ENCODE measurements at places on chromosomes 3 and 15.

GRCh38 chr3:136792556-136793330 is 26.2 kb upstream of the SLC35G2 start:
- DNase-seq = no peak

DNA sequence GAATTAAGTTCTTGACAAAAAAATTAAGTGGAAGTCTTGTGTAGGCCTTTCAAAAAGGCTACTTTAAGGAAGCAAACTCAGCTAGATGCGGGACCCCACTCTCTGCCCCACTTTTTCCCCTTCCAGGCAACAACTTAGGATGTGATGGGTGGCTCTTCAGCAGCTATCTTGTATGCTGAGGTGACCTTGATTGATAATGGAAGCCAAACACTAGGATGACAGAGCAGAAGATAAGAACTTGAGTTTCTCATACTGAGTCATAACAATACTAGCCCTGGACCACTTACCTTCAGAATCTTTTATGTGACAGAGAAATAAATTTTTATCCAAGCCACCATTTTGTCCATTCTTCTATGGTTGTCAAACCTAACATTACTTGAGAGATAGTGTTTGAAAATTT is 16.1 kb downstream of the PDCD10 start:
- DNase-seq = no peak

- DNase-seq = peak; percentile 89
Observed at GRCh38 chr15:77021803-77022381, 27.0 kb downstream of the PSTPIP1 start.

GRCh38 chr3:139659511-139659910 is 18.3 kb downstream of the NMNAT3 start:
- DNase-seq = no peak

DNA sequence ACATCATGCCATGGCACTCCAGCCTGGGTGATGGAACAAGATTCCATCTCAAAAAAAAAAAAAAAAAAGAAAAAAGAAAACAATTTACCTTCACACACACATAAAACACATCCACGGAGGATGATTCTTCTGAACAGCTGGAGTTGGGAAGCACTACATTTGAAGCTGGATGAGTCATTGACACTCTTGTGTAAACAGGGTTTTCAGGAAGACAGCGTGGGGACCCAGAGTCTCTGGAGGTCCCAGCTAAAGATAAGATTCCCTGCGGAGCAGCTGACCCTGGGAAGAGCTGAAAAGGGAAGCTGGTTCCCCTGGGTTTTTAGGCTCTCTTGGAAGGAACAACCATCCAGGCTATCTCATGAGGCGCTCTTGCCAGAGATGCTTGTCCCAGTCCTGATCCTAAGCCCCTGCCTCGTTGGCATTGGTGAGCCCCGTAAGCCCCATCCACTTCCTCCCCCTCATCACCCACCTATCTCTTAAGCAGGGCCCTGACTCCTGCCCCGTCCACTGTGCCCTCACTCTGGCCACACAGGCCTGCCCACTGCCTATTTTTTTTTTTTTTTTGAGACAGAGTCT is 32.0 kb upstream of the FURIN start:
- peak; percentile 76 for DNase-seq

DNA sequence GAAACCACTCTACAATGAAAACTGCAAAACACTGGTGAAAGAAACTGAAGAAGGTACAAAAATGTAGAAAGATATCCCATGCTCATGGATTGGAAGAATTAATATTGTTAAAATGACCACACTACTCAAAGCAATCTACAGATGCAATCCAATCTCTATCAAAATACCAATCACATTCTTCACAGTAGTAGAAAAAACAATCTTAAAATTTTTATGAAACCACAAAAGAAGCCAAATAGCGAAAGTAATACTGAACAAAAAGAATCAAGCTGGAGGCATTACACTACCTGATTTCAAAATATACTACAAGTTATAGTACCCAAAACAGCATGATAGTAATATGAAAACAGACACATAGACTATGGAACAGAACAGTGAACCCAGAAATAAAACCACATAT is 36.9 kb downstream of the TXNRD3 start:
- peak; percentile 58 for DNase-seq

DNA sequence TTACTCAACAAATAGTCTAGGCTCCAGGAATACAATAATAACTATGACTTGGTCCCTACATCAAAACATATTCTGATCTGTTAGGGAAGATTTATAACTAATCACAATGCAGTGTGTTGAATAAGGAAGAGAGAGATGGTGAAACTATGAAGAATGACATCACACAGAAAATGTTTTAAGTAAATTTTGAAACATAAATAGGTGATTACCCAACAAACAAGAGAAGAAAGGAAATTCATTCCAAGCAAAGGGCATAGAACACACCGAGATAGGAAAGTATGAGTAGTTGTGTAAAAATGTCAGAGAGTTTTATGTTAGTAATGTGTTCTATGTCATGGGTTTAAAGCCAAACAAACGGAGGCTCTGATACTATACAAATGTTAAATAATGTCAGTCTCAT is 13.4 kb downstream of the SEC62 start:
- DNase-seq = peak; percentile 33

DNA sequence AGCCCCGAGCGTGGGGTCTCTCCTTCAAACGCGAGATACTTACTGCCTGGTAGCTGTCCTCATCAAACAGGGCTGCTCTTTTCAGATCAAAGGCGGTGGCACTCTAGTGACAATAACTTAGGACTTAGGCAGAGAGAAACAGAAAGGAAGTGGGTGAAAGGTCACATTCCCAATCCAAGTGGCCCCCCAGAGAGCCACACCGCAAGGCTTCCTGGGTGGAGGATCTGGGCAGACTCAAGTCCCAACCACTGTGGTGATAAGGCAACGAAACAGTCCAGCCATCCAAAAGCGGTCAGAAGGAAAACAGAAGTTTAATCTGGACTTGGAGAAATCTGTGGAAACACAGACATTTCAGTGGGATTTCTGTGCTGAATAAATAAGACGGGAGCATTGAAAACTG is 227.2 kb downstream of the ADAMTS17 start:
- peak; percentile 33 for DNase-seq

DNA sequence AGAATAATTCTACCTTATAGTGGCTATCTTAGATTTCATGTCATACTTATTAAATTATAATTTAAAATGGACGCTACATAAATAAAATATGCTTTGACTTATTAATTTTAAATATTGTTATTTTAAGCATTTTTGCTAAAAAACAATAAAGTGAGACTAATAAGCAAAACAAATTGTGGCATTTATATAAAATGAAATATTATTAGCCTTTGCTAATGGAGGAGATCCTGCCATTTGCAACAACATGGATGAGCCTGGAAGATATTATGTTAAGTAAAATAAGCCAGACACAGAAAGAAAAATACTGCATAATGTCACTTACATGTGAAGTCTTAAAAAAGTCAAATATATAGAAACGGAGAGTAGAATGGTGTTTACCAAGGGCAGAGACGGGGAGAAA is 54.8 kb upstream of the PIK3R4 start:
- DNase-seq = no peak

DNA sequence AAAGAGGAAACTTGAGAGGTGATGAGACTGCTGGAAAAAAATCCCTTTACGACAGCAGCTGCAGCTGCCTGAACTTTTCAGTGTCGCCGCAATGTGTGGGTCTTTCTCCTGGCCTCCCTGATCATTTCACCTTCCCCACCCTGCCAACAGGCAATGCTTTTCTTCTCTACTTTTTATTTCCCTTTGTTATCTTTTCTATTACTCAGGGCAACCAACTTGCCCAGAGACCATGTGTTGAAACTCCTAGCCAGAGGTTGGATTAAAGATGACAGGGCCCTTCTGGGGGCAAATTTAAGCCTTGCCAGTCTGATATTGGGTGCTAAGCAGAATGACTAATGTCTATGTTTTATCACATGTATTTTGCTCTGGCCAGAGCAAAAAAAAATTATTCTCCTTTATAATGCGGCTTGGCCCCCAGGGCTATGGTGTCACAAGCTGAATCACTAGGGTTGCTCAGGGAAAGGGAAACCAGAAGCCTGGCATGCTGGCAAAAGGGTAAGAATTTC is 51.5 kb upstream of the CFAP20DC start:
- peak; percentile 49 for DNase-seq

DNA sequence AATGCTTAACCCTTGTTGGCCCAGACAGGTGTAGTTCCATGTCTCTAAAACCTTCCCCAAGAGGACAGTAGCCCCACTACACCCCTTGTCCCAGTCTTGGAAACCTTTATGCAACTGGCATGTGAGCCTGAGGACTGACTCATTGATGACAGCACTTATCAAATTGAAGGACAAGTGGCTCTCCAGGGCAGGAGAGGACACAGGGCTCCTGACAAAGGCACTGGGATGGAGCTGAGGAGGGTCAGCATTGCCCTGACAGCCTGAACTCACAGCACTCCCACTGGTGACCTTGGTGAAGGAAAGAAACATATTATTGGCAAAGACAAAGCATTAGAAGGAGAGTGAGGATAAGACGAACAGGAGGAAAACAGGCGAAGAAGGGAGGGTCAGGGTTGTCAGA is 139.9 kb downstream of the EPHB1 start:
- no peak for DNase-seq

GRCh38 chr15:25665913-25666312 is 197.2 kb downstream of the ATP10A start:
- no peak for DNase-seq

GRCh38 chr3:151818361-151818760 is 4.4 kb downstream of the AADAC start:
- DNase-seq = no peak

DNA sequence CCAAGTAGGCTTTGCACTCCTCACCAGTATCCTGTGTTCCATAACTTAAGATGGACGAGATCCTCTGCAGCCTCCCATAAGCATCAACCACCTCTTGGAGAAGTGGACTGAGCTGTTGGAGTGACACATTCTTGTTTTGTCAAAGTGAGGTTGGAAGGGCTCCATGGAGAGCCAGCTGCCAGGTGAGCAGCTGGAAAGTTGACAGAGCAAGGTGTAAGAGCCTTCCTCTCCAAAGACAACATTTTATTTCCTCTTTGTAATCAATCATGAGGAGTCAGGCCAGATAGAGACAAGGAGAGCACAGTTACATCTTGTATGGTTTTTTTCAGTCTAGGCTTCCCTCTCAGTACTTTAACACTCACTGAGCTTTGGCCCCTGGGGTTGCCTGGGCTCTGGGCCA is 5.1 kb downstream of the ABI3BP start:
- no peak for DNase-seq
